ENCODE measurements at places on chromosomes 5 and 9.

GRCh38 chr9:89391585-89391984 lies 73.3 kb downstream of the SECISBP2 start:
- no peak for DNase-seq

DNA sequence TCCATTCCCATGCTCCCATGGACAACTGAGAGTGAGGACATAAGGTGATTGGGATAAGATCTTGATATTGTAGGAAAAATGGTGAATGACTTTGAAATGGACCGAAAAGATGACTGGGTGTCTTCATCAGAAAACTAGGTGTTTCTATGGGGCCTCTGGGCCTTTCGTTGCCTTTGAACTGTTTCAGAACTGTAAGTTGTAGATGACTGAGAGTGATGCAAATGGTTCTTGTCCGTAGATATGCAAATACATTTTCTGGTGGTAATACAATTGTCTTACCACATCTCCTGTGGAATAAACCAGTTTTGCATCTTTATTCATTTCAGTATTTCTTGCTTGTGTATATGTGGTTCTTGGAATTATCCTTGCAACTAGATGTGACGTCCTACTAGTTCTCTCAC lies 16.0 kb upstream of the TEX48 start:
- DNase-seq = no peak

DNA sequence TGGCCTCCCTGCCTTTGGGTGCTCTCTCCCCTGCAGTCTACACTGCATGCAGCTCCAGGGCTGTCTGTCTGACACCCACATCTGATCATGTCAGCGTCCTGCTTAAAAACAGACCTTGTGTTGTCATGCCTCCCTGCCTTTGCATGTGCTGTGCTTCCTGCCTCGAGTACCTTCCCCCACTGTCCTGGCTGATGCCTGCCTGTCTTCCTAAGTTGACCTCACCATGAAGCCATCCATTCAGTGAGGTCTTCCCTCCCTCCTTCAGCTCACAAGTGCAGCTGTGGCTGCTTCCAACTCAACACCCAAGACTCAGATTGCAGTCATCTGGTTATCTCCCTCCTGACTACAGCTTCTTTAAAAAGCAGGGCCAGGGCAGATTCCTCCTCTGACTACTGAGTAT lies 5.5 kb downstream of the ANGPTL2 start:
- no peak for DNase-seq

DNA sequence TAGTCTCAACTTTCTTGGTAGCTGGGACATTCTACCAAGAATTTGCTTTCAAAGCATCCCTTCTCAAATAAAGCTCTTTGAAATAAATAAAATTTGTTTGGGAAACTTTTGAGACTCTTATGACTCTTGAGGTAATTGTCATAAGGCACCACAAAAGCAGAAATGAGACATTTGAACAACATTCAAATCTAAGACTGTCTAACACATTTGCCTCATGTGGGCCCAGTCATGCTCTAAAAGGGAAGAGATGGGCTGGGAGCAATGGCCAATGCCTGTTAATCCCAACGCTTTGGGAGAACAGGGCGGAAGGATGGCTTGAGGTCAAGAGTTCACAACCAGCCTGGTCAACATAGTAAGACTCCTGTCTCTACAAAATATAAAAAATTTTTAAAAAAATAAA lies 26.4 kb downstream of the SLC31A2 start:
- no peak for DNase-seq

- DNase-seq = no peak
These were observed 22.4 kb downstream of the TNFAIP8 start for GRCh38 chr5:119378075-119378700.

DNA sequence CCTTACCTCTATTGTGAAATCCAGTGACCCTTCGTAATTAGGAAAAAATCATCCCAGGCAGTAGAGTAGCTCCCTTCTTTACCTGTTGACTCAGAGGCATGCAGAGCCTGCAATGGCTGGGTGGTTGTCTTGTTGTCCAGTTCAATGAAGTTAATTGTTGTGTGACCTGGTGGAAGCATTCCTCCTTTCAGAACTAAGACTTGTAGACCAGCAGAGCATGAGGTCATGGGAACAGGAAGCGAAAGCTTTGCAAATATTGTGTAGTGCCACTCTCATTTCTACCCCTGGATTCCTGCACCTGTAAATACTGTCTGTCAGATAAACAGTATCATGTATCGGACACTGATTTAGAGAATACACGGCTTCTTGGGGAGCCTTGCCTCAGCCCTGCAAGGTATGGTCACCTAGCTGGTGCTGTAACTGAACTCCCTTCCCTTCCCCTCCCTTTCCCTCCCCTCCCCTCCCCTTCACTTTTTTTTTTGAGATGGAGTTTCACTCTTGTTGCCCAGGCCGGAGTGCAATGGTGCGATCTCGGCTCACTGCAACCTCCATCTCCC lies 5.7 kb upstream of the PRXL2C start:
- DNase-seq = no peak

GRCh38 chr5:66669086-66669861 lies 73.1 kb downstream of the MAST4 start:
- no peak for DNase-seq

DNA sequence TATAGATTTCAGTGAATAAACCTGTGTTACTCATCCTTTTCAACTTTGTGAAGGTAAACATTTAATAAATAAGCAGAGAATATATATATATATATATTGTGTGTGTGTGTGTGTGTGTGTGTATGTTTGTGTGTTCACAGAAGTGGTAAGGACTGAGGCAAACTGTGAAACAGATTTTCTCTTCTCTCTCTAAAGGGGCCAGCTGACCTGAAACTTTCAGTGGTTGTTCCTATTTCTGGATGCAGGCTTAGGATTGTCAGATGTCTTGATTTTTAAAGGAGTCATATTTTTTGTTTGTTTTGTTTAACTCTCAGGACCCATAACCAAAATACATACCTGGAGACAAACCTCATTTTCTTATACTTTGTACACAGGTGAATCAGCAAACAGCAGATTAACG lies 714.9 kb upstream of the MEF2C start:
- no peak for DNase-seq

DNA sequence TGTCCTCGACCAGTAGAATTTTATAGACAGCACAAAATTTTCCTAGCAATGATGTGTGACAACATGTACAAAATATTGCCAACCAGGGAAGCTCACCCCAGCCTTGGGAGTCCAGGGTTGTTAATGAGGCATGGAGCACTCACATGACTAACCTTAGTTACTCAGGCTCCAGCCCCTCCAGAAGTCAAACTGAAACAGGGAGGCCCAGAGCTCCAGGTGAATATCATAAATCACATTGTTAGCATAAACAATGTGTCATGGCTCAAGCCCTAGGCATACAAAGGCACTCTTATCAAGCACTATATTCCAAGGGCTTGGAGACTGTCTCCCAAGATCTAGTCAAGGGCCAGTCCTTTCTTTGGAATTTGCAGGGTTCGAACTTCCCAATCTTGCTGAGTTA lies 44.4 kb downstream of the TNFAIP8 start:
- DNase-seq = no peak

GRCh38 chr9:98096091-98096490 lies 22.9 kb downstream of the TRIM14 start:
- no peak for DNase-seq

GRCh38 chr5:177988989-177989625 lies 6.9 kb downstream of the PROP1 start:
- DNase-seq = no peak
